ENCODE measurements at places on chromosomes 13 and 19.

GRCh38 chr13:108917581-108917980, 288.2 kb downstream of the MYO16 start:
- DNase-seq, result no peak

GRCh38 chr19:36460046-36460445, 29.3 kb downstream of the ZNF566 start:
- no peak for DNase-seq

DNA sequence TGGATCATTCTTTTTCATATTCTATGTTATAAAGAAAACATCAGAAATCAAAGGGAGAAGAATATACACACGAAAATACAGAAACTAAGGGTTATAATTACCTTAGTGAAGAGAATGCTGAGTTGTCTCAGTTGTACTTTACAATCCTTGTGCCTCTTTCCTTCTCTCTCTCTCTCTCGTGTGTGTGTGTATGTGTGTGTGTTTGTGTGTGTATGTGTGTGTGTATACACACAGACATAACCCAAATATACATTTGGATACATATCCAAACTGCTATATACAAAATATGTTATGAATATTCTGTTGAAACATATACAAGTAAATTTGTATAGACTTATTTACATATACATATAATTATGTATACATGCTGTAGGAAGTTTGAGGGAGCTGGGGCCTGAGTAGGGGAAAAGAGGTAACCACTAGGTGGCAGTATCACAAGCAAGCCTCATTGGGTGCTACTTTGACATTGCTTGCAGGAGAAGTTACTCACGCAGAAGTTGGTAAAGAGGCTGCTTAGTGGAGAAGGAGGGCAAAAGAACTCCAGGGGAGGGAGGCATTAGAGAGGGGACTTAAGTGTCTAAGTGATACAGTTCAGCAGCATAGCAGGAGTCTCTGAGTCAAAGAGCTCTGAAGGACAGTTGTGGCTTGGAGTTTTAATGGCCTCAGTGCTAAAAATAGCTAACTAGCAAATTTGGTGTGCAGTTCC, 465.1 kb upstream of the PCDH20 start:
- DNase-seq, result no peak

- DNase-seq, result no peak
Measured at GRCh38 chr13:43273362-43273761, 250.0 kb downstream of the DNAJC15 start.

DNA sequence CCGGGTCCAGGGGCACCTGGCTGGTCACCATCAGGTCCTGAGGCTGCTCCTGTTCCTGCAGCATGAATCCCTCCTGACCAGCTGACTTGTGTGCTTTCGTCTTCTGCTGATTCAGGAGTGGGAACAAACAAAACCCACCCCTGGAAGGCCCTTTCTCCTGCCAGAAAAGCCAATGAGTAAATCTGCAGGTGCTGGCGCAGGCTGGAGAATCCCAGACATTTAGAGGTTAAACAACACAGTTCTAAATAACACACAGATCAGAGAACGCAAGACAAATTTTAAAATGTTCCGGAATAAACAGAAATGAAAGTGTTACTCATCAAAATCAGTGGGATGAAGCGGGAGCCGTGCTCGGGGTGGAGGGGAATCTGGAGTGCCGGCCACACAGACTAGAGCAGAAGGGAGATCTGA, 60.6 kb upstream of the C13orf46 start:
- no peak for DNase-seq

DNA sequence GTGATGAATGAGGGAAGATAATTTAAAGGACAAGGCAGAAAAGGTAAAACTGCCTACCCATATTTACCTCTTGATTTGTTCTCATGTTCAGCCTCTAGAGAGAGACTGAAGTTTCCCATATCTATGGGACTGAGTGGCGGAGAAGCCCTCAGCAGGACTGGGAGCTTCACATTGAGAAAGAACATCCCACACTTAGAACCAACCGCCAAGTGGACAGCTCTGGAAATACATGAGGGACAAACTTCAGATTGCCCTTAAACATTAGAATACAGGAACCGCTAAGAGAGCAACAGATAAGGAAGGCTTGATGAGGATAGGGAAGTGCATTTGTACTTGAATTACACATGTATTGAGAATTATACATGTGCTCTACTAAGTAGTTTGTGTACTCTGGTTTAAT, 316.0 kb upstream of the MIR17HG start:
- DNase-seq, result no peak

GRCh38 chr13:99289674-99290337, 17.4 kb downstream of the GPR183 start:
- DNase-seq, result no peak

DNA sequence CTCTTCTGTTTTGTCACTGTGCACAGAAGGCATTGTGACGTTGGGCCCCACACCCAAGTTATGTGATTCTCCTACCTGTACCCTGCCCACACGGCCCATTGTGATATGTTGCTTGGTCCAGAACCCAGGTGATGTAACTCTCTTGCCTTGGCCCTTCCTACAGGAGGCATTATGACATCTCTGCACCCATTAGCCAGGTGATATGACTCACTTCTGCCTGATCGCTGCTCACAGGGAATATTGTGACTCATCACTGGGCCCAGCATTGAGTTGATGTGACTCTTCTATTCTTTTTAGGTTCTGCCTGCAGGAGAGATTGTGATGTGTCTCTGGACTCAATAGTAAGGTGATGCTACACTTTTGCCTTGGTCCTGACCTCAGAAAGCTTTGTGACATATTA, 65.4 kb upstream of the ZNF91 start:
- DNase-seq, result no peak

DNA sequence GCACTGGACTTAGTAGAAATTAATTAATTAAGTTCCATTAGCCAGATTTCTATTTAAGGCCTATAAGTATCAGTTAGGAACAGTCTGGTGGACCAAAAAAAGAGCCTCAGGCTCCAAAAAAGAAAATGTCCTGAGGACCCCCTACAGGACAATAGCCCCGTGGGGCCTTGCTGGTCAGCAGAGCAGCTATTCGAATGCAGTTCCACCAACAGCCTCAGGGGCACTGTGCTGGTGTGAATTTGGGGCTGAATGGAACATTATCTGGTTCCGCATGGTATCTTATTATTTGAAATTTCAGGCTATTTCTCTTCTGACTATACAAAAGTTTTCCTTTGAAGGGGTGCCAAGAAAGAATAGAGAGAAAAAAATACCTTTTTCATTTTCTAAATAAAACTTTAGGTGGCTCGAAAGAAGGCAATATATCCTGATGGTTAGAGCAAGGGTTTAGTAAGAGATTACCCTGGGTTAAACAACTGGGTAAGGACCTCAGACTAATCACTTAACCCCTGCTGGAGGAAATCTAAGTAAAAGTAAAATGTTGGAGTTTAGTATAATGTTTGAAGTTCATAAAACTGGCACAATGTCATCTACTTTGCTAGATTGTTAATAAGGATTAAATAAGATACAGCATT, 147.2 kb downstream of the MIPEP start:
- no peak for DNase-seq

GRCh38 chr13:113397608-113398425, 33.9 kb upstream of the GRTP1 start:
- no peak for DNase-seq

DNA sequence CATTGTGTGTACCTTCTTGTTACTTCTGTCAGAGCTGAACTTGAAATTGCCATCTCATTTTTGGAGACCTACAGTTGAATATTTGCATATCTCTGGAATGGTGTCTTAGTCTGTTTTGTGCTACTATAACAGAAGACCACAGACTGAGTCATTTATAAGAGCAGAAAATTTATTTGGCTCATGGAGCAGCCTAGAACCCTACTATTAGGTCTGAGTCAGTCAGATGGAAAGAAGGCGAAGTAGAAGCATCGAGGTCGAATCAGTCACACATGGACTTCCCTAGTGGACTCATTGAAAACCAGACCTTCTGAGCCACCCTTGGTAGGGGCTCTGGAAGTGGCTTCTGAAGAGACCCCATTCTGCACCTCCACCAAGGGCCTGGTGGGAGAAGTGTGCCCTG, 33.9 kb upstream of the TPT1 start:
- DNase-seq, result no peak

DNA sequence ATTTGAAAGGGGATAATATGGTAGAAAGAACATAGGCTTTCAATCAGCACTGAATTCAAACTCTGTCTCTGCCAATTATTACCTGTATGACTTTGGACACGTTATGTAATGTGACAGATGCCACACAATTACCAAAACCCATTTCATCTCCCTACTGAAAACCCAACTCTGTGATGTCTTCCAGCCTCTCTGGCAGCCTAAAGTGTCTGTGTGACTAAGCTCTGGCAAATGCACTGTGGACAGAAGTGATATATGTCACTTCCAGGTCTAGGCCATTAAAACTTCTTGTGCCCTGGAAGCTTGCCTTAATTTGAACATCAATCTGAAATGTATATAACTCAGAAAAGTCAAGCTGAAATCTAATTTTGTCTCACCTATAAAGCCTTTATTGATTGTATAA, 552.0 kb downstream of the RFC3 start:
- DNase-seq, result no peak

GRCh38 chr19:1064661-1065605, 2.0 kb upstream of the ARHGAP45 start:
- DNase-seq, result no peak

DNA sequence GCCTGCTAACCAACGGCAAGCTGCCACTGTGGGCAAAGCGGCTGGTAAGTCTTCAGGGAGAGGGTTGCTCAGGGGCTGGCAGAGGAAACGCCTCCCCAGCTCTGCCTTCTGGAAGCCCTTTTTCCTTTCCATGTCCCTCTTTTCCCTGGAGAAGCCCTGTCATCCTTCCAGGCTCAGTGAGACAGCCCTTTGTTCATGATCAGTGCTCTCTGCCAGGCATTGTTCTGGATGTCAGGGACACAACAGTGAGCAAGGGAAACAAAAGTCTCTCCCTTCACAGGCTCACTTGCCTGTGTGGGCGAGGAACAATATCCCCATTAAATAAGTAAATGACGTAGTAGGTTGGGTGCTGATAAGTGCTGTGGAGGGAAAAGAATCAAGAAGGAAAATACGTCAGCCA, 13.9 kb upstream of the OVOL3 start:
- DNase-seq, result no peak

- DNase-seq, result no peak
Measured at GRCh38 chr19:19528721-19529490, at the start of gene YJEFN3. TSS of gene YJEFN3 (plus strand) at chr19:19528911. CDS start at chr19:19528933, 22 bp downstream.

- DNase-seq, result peak; percentile 67
Measured at GRCh38 chr19:45523642-45524256, 16.5 kb downstream of the VASP start.

DNA sequence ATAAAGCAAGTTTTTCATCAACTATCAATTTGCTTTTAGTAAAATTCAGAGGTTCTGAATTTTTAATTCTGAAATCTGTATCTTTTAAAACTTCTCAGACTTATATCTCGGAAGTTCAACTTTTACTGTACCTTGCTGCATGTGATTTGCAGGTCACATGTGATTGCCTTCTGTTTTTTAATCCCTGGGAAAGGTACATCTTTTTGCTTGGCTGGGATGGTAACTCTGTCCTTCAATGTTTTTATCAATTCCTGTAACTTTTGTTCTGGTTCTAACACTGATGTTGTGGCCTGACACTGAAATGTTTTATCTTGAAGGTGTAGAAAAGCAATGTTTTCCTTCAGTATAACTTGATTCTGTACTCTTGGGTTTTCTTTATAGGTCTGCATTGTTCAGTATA, 16.2 kb upstream of the NAA16 start:
- no peak for DNase-seq

DNA sequence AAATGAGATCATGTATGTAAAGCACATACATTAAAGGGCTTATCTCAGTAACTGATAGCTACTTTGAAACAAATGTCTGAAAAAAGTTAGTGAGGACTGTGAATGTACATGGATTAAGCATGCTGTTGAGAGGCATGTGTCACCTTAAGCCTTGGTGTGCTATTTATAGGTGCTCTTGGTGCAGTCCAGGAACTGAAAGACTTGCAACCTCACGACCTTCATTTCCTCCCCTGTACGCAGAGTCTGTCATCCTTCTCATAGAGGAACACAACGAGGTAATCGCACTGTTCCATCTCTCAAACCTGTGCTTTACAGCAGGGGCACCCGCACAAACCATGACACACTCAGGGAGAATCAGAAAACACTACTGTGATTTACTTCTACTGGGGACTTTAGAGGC, 65.6 kb downstream of the UFM1 start:
- DNase-seq, result no peak

DNA sequence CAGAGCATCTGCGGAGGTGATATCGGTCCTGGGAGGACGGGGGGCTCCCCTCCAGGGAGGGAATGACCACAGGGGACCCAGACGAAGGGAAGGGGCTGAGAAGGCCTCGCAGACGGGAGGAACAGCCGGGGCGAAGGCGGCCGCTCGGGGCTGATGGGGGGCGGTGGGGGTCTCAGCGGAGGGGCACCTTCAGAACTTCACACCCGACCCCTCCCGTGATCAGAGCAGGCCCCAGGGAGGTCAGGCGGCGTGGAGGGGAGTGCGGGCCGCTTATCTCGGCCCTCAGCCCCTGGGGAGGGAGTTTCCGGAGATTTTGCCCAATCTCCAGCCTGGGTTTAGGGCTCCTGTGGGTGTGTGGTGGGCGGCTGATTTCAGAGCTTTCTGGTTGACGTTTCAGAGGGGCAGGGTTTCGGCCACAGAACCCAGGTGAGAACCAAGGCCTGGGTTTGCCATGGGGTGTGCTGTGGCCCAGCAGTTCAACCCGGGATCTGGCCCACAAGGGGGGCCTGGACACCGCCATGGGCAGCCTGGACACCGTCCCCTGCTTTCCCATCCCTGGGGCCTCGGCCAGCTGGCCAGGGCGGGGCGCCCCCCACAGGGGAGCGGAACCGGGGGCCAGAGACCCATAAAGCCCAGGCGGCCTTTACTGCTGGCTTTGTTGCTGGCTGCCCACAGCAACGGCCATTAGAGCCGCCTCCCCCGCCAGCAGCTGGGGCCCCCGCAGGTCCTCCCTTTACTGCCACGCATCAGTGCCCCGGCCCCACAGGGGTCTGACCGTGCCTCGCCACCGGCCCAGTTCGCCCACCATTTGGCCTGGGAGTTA, 29.0 kb downstream of the ARID3A start:
- no peak for DNase-seq

DNA sequence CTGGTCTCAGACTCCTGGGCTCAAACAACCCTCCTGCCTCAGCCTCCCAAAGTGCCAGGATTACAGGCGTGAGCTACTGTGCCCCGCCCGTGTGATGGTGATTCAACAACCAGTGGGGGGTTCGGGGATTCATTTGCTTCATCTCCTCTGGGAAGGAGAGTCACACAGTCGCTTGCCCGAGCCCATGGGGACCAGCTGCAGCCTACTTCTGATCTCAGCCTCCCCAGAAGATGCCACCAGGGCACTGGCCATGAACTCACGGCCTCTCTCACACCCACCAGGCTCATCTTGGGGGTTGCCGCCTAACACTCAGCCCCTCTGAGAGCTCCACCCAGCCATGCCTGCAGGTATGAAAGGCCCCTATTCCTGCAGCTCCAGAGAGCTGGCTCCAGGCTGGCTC, 6.8 kb downstream of the TOMM40 start:
- no peak for DNase-seq

GRCh38 chr13:73388586-73388985, 329.8 kb downstream of the KLF5 start:
- DNase-seq, result no peak

DNA sequence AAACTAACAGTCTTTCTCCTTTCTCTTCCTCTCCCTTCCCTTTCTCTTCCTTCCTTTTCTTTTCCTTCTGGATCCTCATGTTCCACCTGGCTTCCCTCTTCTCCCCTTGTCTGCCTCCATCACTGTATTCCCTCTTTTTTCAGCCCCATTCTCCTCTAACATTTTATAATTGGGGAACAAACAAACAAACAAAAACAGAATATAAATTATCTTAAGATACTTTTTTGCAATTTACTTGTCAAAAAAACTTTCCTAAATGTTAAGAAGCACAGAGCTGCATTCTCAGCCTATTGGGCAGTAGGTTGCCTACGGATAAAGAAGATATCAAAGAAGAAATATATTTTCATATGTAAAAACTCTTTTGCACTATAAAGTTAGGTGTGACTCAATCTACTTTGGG, 1382.2 kb upstream of the MIR17HG start:
- no peak for DNase-seq
